ENCODE measurements at places on chromosomes 4 and X. TPM values are rescaled to one million over a fixed set of nuclear protein-coding genes. Genes with fewer than 3 reads are reported as not detected.
A peak's percentile ranks its signal among the peaks of the same experiment; 100 is the strongest.

Gene MAOB
- total RNA-seq: 0.34 TPM

Gene TLR2
- total RNA-seq: 7.8 TPM

Gene SSX2B
- total RNA-seq: not detected

DNA sequence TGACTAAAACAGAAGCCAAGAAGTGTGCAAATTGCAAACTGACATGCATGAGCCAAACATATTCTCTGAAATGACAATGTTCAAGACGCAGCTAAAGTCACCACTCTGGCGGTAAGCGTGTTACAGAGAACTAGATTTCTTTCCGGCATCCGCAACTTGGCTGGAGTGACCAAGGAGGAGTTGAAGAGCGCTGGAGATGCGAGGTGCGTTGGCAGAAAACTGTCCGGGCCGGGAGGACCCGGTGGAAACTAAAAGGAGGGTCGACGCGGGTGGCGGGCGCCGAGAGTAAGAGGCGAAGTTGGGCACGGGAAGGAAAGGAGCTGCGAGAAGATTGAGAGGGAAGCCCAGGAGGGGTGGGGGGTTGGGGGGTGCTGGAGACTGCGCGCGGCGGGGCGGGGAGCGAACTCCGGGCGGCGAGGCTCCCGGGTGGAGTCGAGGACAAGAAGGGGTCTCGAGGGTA lies 807 bp downstream of the SEL1L3 start:
- H3K36me3 ChIP-seq: no peaks in the 10 kb centered on the region
- H3K4me3 ChIP-seq: peak overlapping the region; percentile 50
- no peak for DNase-seq
- peaks cover 9% of the 10 kb centered on the region for H3K4me1 ChIP-seq
- peak overlapping the region; percentile 58 for H3K27ac ChIP-seq

GRCh38 chr4:118911238-118911703 lies 22.6 kb downstream of the SYNPO2 start:
- DNase-seq: no peak
- no peaks in the 10 kb centered on the region for H3K4me1 ChIP-seq
- H3K27me3 ChIP-seq: no peaks in the 10 kb centered on the region

DNA sequence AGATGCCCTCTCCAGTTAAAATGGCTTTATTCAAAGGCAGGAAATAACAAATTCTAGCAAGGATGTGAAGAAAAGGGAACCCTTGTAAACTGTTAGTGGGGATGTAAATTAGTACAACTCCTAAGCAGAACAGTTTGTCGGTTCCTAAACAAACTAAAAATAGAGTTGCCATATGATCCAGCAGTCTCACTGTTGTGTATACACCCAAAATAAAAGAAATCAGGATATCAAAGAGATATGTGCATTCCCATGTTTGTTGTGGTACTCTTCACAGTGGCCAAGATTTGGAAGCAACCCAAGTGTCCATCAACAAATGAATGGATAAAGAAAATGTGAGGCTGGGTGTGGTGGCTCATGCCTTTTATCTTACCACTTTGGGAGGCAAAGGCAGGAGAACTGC lies 36.1 kb downstream of the ADH7 start:
- H3K4me3 ChIP-seq: no peak overlapping the region
- H3K4me1 ChIP-seq: peaks cover 10% of the 10 kb centered on the region
- H3K36me3 ChIP-seq: no peaks in the 10 kb centered on the region
- no peaks in the 10 kb centered on the region for H3K27me3 ChIP-seq

Data from Caco-2 (cell line).